ENCODE measurements at places on chromosomes 5 and 9. TPM values are rescaled to one million over a fixed set of nuclear protein-coding genes. Genes with fewer than 3 reads are reported as not detected.

- H3K4me1 ChIP-seq, result peaks cover 1% of the 10 kb centered on the region
- no peaks in the 10 kb centered on the region for H3K27me3 ChIP-seq
- H3K27ac ChIP-seq, result no peak overlapping the region
Measured at GRCh38 chr9:86274821-86275643, 7.3 kb downstream of the ISCA1 start.

TAS2R1 gene
- not detected for total RNA-seq

PCDHGA10 gene
- 11.1 TPM for total RNA-seq

GRCh38 chr5:74623006-74623611 lies 17.4 kb downstream of the ENC1 start:
- no peaks in the 10 kb centered on the region for H3K4me1 ChIP-seq
- H3K27me3 ChIP-seq, result no peaks in the 10 kb centered on the region
- DNase-seq, result no peak
- H3K36me3 ChIP-seq, result no peaks in the 10 kb centered on the region

FREM1 gene
- total RNA-seq, result 9.9 TPM

GRCh38 chr5:6342689-6343315 lies 35.5 kb downstream of the MED10 start:
- H3K27ac ChIP-seq, result no peak overlapping the region
- H3K27me3 ChIP-seq, result no peaks in the 10 kb centered on the region
- no peak for DNase-seq
- no peaks in the 10 kb centered on the region for H3K4me1 ChIP-seq
- H3K4me3 ChIP-seq, result no peak overlapping the region

IFNK gene
- not detected for total RNA-seq

RAB24 gene
- total RNA-seq, result 35.2 TPM

- peaks cover 20% of the 10 kb centered on the region for H3K36me3 ChIP-seq
- no peak for DNase-seq
- peak overlapping the region; percentile 66 for H3K27ac ChIP-seq
Measured at GRCh38 chr9:95067897-95068296, 249.6 kb downstream of the FANCC start.

GRCh38 chr5:112371067-112371466 lies 48.0 kb downstream of the EPB41L4A start:
- H3K27me3 ChIP-seq, result no peaks in the 10 kb centered on the region
- no peak overlapping the region for H3K27ac ChIP-seq
- no peak overlapping the region for H3K4me3 ChIP-seq
- H3K36me3 ChIP-seq, result no peaks in the 10 kb centered on the region
- no peak for DNase-seq

GRXCR2 gene
- not detected for total RNA-seq

RNF180 gene
- 46.6 TPM for total RNA-seq

WDR38 gene
- not detected for total RNA-seq

DNA sequence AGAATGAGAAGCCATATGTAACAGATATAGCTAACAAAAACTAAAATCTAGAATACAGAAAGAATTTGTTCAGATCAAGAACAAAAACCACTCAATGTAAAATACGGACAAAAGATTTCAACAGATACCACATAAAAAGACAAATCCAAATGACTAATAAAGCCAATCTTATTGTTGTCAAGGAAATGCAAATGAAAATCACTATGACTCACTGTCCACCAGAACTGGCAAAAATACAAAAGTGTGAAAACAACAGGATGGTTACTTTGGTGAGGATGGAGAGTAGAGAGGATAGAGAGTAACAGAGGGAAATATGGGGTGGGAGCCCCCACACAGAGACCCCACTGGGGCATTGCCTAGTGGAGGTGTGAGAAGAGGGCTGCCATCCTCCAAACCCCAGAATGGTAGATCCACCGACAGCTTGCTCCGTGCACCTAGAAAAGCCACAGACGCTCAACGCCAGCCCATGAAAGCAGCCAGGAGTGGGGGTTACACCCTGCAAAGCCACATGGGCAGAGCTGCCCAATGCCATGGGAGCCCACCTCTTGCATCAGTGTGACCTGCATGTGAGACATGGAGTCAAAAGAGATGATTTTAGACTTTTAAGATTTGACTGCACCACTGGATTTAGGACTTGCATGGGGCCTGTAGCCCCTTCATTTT lies 15.2 kb upstream of the RHOBTB3 start:
- H3K4me1 ChIP-seq, result no peaks in the 10 kb centered on the region
- no peaks in the 10 kb centered on the region for H3K27me3 ChIP-seq
- DNase-seq, result no peak
- H3K27ac ChIP-seq, result no peak overlapping the region

DNA sequence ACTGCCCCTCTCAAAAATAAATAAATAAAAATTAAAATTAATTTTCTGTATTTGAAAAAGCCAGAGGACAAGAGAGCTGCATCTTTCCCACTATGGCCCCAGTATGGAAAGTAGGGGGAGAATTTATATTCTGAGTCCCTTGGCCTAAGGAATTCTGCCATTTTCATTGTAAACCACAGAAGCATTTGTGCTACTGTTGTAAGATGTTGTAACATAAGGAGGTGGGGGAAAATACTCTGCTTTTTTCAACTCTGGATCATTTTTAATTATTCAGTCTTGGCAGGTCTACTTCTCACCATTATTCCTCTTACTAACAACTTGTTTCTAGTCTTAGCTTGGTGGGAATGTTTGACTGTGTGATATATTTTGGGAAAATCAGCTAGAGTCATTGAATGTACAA lies 52.3 kb upstream of the APC start:
- peaks cover 3% of the 10 kb centered on the region for H3K4me1 ChIP-seq
- H3K27me3 ChIP-seq, result no peaks in the 10 kb centered on the region
- no peak overlapping the region for H3K4me3 ChIP-seq
- H3K36me3 ChIP-seq, result no peaks in the 10 kb centered on the region

TEX48 gene
- not detected for total RNA-seq

TXNDC8 gene
- not detected for total RNA-seq

DNAJC21 gene
- 24.1 TPM for total RNA-seq

TAF11L5 gene
- not detected for total RNA-seq

PDE8B gene
- 59.8 TPM for total RNA-seq

DNA sequence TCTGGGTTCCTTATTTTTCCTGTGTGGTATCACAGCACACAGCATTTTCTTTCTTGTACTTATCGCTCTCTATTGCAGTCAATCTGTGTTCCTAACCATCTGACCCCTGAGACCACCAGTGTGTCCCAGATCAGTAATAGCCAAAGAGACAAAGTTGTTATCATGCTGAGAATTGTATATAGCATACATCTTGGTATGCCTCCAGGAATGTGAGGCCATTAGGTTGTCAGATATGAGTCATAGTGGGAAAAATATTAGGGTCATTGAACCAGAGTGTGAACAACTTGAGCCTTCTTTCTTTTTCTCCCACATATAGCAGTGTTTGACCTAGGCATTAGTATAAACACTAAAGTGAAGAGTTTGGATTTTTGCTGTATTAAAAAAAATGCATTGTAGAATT lies 106.3 kb downstream of the NDUFAF2 start:
- no peak overlapping the region for H3K27ac ChIP-seq
- no peaks in the 10 kb centered on the region for H3K36me3 ChIP-seq
- no peaks in the 10 kb centered on the region for H3K27me3 ChIP-seq
- H3K4me1 ChIP-seq, result peaks cover 6% of the 10 kb centered on the region
- no peak for DNase-seq

DNA sequence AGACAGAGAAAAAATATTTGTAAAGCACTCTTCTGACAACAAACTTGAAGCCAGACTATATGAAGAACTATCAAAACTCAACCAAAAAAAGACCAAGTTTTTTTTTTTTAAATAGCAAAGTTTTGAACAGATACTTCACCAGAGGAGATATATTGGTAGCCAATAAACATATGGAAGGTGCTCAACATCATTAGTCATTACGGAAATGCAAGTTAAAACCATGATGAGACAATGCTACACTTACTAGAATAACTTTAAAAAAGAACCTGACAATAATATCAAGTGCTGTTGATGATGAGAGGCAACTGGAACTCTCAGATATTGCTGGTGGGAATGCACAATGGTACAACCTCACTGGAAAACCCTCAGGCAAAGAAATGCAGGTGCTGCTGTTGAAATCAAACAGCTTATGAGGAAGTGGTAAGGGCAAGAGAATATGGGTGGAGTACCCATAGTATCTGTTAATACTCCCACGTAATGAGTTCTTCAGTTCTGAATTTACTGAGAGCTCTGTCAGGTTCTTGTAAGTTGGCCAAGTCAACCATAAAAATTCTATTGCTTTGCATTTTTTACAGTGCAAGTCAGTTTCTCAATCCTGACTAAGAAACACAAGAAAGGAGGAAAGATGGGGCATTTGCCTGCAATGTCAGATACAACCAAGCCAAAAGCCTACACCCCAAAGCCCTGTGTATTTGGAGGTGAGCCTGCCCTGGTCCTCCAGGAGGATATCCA lies 87.3 kb upstream of the GNAQ start:
- no peaks in the 10 kb centered on the region for H3K4me1 ChIP-seq
- DNase-seq, result no peak
- H3K27me3 ChIP-seq, result no peaks in the 10 kb centered on the region
- no peak overlapping the region for H3K4me3 ChIP-seq

- no peaks in the 10 kb centered on the region for H3K27me3 ChIP-seq
- no peak overlapping the region for H3K27ac ChIP-seq
- DNase-seq, result no peak
- H3K36me3 ChIP-seq, result peaks cover 50% of the 10 kb centered on the region
- no peak overlapping the region for H3K4me3 ChIP-seq
Measured at GRCh38 chr9:33364127-33364526, 38.2 kb downstream of the AQP7 start.

GRCh38 chr5:56247592-56247991 lies 14.5 kb upstream of the ANKRD55 start:
- no peaks in the 10 kb centered on the region for H3K36me3 ChIP-seq
- H3K27me3 ChIP-seq, result no peaks in the 10 kb centered on the region
- no peak for DNase-seq

GRIA1 gene
- total RNA-seq, result 39.0 TPM

GRCh38 chr5:64451551-64451950 lies 54.3 kb upstream of the RGS7BP start:
- no peaks in the 10 kb centered on the region for H3K36me3 ChIP-seq
- no peaks in the 10 kb centered on the region for H3K4me1 ChIP-seq
- DNase-seq, result no peak
- H3K4me3 ChIP-seq, result no peak overlapping the region
- no peak overlapping the region for H3K27ac ChIP-seq
- H3K27me3 ChIP-seq, result no peaks in the 10 kb centered on the region

GRCh38 chr9:5144217-5144616 lies 41.2 kb downstream of the INSL6 start:
- no peaks in the 10 kb centered on the region for H3K27me3 ChIP-seq
- no peak overlapping the region for H3K4me3 ChIP-seq
- peaks cover 55% of the 10 kb centered on the region for H3K36me3 ChIP-seq
- no peak overlapping the region for H3K27ac ChIP-seq

CTNNAL1 gene
- total RNA-seq, result 41.8 TPM

DNA sequence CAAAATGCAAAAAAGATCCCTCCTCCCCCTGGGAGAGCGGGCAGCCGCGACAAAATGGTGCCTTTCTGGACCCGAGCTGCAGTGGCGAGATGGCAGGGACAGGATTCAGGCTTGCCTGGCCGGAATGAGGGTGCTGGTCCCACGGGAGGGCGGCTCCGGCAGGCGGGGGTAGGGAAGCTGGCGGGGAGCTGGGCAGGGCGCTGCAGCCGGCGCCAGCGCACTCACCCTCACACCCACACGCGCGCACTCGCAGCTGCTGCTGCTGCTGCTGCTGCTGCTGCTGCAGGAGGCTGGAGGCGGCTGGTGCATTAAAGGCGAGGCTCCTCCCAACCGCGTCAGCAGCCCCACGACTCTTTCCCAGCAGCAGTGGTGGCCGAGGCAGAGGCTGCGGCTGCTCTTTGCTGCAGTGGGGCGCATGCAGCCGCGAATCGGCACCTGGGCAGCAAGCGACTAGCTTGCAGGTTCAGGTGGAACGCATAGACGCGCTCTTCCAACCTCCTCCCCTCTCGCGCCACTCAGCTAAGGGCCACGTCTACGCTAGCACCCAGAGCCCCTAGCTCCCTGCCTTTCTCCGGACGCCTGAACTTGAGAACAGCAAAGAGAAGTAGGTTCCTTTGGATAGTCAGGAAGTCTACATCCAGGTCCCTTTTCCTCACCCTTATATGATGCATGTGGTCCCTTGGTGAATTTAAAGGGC lies at the start of gene PPP2R2B:
Gene PPP2R2B (minus strand): TSS at position 282 of the 697 bp plus-strand sequence.
- no peak for DNase-seq
- H3K27ac ChIP-seq, result peak within 1 kb of the TSS; percentile 72
- H3K27me3 ChIP-seq, result no peaks in the 10 kb centered on the region

DNA sequence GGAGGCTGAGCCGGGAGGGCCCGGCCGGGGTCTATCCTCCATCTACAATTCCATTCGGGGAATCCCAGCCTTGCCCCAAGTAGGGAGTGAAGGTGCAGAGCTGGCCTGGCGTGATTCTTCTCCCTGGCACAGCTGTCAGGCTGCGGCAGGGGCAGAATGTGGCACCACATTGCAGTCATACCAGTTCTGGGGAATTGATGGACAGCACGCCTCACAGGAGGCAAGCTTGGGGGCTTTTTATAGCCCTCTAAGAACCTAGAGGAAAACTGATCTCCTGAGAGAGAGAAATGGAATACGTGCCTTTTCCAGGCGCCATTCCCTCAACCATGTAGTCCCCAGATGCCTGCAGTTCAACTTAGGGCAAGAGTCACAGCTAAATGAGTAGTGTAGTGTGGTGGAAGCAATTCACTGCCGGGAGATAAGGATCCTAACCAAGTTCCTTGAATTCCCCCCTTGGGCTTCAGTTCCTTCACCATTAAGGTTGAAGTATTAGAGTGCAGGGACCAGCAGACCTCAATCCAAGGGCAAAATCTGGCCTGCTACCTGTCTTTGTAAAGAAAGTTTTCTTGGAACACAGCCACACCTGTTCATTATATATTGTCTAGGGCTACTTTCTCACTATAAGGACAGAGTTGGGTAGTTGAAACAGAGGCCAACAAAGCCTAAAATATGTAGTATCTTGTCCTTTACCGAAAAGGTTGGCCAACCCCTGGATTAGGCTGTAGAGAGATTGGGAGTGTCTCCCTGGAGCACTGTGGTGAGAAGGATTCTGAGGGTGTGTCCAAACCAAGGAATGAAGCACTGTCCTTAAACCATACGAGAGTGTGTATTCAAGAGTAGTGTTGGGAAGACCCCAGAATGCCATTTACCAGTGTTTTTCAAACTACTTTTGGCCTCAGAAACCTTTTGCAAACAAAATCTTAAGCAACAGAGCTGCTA lies 10.6 kb downstream of the AFAP1L1 start:
- no peak for DNase-seq
- no peak overlapping the region for H3K4me3 ChIP-seq
- H3K4me1 ChIP-seq, result peaks cover 12% of the 10 kb centered on the region
- H3K27me3 ChIP-seq, result no peaks in the 10 kb centered on the region
- no peaks in the 10 kb centered on the region for H3K36me3 ChIP-seq
- no peak overlapping the region for H3K27ac ChIP-seq

ADCY2 gene
- 14.8 TPM for total RNA-seq

DNA sequence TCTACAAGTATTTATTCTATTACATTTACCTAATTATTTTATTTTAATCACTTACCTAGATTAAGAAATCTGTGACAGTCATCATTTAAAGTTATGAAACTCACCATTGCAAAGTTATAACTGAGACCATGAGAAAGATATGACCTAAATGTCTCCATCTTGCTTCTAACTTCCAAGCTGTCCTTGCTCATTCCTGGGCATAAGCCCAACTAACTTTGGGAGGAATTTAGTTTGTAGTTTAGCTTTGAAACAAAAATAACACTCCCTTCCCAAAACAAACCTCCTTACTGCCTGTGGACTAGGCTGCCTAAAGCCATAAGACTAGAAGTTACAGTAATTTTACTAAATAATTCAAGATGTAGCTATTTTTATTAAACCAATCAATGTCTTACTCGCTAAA lies 195.6 kb upstream of the RAI14 start:
- H3K27ac ChIP-seq, result no peak overlapping the region
- no peak for DNase-seq
- no peaks in the 10 kb centered on the region for H3K36me3 ChIP-seq
- H3K27me3 ChIP-seq, result no peaks in the 10 kb centered on the region

PCDHB14 gene
- total RNA-seq, result 14.6 TPM

INSL6 gene
- not detected for total RNA-seq

Measured in thoracic aorta (tissue), 2 donors.